ENCODE measurements at places on chromosomes 6 and 20. TPM values are rescaled to one million over a fixed set of nuclear protein-coding genes. Genes with fewer than 3 reads are reported as not detected.
A peak's percentile ranks its signal among the peaks of the same experiment; 100 is the strongest.

DNA sequence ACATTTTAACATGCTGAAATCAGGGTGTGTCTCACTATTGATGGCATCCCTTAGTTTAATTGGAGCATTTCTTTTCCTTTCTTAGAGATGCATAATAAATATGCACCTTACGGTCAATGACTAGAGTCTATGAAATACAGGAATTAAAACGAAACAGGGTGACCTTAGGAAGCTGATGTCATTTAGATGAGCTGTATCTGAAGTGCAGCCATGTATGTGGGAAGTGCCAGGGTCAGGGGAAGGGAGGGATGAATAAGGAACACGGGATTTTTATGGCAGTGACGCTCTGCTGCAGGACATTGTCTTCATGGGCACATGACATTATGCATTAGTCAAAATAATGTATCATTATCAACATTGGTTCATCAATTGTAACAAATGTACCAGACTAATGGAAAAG is 84.0 kb downstream of the AGPAT4 start:
- no peak for DNase-seq

DNA sequence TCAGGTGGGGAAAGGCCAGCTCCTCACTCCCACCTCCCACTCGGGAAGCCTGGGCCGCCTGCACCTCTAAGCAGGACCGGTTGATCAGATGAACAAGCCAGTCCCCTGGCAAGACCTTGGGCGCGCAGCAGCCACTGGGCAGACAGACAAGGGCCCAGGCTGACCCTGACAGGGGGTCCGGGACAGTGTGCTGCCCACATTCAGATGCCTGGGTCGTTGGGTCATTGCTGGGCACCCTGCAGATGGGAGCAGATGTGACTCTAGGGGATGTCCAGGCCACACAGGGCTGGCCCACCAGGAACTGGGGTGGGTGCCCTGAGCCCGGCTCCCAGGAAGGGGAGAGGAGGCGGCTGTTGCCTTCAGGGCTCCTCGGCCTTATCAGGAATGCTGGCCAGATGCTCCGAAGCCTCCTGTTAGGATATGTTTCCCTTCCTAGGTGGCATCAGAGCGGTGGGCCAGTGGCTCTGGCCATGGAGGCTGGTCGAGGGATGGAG is 17.3 kb upstream of the FRMD1 start:
- no peak for DNase-seq

DNA sequence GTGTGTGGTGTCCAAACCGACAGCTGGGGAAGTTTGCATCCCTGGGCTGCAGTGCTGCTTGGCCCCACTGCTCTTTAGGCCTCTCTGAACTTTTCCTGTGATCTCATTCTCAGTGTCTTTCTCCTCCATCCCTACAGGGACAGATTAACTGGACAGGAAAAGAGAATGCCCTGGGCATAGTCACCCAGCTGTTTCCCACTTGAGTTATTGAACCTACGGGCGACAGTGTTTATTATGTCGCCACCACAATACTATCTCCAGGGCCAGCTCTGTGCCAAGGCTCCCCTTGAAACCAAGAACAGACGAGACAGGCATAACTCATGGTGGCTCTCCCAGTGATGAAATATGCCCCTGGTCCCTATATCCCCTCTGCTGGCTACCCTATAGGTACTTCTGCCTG is 147.8 kb upstream of the EPHA7 start:
- no peak for DNase-seq

DNA sequence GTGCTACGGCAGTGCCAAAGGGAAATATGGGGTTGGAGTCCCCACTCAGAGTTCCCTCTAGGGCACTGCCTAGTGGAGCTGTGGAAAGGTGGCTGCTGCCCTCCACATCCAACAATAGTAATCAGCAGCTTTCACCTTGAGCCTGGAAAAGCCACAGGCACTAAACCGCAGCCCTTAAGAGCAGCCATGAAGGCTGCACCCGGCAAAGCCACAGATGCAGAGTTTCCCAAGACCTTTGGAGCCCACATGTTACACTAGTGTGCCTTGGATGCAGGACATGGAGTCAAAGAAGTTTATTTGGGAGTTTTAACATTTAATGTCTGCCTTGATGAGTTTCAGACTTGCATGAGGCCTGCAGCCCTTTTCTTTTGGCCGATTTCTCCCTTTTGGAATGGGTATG is 91.4 kb upstream of the HSF2 start:
- no peak for DNase-seq

DNA sequence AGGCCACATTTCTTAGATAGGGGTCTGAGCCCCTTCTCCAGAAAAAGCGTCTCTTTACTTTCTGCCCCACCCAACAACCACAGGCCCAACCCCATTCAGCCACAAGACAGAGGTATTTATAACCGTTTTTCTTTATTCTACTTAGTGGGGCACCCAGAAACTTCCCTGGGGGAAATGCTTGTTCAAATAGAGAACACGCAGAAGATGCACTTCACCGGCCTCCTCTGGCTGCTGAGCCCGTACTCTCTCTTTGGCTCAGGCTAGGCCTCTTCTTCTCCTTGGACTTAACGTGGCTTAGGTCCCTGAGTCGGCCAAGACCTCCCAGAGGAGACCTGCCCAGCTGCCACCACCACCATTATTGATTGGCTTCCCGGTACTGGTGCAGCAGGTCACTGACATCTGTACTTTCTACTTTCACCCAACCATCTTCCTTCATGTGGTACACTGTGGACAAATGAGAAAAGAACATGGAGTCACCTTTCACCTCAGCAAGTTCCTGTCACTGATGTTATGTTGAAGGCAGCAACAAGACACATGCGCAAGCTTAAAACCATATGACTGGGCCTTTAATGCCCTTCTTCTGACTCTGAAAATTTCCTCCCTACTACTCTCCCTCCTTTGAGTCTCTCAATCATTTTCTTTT is 2.2 kb upstream of the TAP2 start:
- DNase-seq = no peak

GRCh38 chr6:36928547-36928918 is 26.0 kb upstream of the PI16 start:
- no peak for DNase-seq

Gene KCNK17
- not detected for total RNA-seq

- DNase-seq = no peak
These were observed 85.6 kb downstream of the ANKRD6 start for GRCh38 chr6:89518352-89519055.

Gene JPH2
- 6.6 TPM for total RNA-seq

GRCh38 chr20:1185316-1185741 is 548 bp upstream of the TMEM74B start:
- DNase-seq = peak; percentile 47

- DNase-seq = peak; percentile 81
These were observed 103.3 kb downstream of the IBTK start for GRCh38 chr6:82144007-82144851.

DNA sequence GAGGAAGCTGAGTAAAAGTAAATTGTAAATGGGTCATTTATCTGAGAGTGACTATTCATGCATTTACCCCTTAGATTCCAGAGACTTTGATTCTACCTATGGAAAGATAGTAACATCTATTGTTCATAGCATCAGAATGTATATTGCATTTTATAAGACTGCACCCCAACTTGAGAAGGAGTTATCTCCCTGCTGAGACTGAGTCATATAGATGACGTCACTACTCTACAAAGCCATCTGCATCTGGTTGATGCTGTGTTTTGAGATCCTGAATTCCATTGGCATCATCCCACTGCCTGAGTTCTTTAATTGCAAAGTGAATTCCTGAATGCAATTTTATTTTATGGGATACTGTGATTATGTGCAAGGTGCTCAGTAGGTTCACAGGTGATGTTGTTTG is 444.0 kb upstream of the SLC35B3 start:
- no peak for DNase-seq

- no peak for DNase-seq
These were observed 210.9 kb downstream of the SYNE1 start for GRCh38 chr6:152426276-152426675.

DNA sequence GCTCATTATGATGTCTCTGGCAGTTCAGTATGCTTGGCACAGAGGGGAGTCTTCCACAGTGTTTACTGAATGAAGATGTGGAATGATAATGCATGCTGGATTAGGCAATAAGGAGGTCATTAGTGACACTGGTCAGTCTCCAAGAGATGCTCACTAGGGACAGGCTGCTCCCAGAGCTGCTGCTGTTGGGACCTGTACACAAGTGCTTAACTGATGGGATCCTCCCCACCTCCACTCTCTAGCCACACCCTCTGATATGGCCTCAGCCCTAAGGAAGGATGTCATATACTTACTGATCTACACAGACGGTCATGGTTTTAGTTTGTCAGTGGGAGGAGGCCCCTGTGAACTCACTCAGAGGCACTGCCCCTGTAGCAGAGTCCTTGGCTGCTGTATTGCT is 73.4 kb downstream of the MYB start:
- DNase-seq = no peak

All from hepatocyte (in vitro differentiated cells).